Naive thymus-derived CD4-positive, alpha-beta T cell (primary cell): ENCODE measurements at places on chromosomes 1 and 21.

GRCh38 chr1:156259805-156260204, 11.9 kb upstream of the PAQR6 start:
- DNase-seq: no peak

GRCh38 chr1:1900883-1901640, 10.2 kb upstream of the GNB1 start:
- DNase-seq: no peak

DNA sequence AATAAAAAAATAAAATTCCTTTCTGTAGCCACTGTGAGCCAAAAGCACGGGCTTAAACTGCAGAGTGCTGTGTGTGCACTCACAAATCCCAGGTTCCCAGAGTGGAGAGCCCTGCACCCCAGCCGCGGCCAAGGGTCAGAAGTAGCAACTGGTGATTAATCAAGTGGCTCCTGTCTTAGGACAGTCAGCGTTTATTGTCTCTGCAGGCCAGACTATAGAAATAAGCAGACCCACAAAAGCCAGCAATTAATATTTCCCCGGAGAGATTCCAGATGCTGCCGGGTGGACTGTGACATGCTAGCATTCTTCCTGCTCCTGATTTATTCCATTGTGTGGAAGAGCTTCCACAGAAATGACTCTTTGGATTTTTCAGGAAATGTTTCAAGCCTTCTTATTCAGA, 412.2 kb downstream of the KIF26B start:
- DNase-seq: no peak

DNA sequence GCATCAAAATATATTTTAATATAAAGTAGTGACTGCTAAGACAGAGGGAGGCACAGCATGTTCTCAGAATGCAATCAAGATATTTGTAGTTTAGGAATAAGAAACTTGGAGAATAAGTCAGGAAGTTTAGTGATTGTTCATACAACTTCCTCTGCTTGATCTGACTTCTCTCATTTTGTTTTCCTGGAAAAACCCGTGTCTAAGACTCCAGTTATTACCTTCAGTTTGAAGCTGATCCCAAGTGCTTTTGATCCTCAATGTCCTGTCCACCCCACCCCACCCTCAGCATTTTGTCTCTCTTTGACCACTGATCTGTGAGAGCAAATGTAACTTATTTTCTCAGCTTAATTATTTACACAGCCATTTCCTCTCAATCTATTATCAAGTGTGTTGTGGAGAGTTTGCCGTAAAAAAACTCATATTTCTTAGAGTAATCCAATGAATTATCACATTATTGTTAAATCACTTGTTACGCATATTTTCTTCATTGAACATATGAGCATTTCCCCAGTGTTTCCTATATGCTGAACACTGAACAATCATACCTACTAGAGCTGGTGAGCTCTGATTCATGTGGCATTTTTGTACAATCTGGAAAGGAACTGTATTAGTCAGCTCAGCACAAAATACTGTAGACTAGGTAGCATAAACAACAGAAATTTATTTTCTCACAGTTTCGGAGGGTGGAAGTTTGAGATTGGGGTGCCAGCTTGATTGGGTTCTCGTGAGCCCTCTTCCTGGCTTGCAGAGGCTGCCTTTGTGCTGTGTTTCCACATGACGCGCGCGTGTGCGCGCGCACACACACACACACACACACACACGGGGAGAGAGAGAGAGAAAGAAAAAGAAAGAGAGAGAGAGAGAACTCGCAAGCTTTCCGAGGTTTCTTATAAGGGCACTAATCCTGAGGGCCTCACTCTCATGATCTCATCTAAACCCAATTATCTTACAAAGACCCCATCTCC, 65.5 kb upstream of the DPYD start:
- no peak for DNase-seq

DNA sequence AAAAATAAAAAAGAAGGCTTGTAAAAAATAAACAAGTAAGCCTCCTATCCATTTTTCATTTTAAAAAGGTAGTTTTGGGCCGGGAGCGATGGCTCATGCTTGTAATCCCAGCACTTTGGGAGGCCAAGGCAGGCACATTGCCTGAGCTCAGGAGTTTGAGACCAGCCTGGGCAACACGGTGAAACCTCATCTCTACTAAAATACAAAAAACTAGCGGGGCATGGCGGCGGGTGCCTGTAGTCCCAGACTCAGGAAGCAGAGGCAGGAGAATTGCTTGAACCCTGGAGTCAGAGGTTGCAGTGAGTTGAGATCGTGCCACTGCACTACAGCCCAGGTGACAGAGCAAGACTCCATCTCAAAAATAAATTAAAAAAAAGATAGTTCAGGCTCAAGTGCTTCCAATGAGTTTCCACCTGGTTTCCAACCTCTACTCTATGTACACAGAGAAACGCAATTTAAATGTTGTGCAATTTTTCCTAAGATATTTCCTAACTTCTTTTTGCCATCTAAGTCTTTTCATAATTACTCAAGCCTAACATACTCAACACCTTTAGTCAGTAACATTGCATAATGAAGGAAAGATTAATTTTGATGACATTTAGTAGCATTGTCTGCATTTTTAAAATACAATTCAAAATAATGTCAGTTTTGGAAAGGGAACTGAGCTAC, 106.3 kb downstream of the KCNT2 start:
- DNase-seq: no peak

DNA sequence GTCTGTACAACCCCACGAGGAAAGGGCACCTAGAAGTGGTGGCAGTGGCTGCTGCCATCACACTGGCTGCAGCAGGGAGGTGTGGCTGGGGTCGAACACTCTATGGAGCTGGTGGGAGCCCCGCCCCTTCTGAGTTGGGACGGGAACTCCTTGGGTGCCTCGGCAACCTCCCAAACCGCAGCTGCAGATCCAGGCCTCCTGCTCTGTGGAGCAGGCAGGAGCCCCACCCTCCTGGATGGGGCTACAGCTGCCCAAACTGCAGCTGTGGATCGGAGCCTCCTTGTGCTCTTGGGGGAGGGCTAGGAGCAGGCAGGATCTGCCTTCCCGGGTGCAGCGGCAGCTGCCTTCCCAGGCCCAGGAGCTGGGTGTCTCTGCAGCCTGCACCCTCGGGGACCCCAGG, 38.9 kb upstream of the TARDBP start:
- DNase-seq: no peak

DNA sequence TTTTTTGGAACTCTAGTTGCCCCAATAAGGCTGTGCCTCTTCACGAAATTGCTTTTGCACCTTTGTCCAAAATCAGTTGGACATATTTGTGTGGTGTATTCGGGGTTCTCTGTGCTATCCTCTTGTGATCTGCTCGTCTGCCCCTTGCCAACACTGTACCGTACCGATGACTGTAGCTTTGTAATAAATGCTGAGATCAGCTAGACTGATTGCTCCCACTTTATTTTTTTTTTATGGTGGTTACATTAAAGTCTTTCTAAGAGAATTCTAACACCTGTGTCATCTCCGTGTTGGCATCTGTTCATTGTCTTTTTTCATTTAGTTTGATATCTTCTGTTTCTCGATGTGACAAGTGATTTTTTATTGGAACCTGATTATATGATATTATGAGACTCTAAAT, 94.1 kb downstream of the ADARB1 start:
- DNase-seq: no peak

GRCh38 chr1:169711469-169712308, at the start of gene SELL:
Gene SELL, minus strand, starts transcription at chr1:169711620. Its CDS starts 122 bp downstream, at chr1:169711498.
- peak; percentile 77 for DNase-seq

DNA sequence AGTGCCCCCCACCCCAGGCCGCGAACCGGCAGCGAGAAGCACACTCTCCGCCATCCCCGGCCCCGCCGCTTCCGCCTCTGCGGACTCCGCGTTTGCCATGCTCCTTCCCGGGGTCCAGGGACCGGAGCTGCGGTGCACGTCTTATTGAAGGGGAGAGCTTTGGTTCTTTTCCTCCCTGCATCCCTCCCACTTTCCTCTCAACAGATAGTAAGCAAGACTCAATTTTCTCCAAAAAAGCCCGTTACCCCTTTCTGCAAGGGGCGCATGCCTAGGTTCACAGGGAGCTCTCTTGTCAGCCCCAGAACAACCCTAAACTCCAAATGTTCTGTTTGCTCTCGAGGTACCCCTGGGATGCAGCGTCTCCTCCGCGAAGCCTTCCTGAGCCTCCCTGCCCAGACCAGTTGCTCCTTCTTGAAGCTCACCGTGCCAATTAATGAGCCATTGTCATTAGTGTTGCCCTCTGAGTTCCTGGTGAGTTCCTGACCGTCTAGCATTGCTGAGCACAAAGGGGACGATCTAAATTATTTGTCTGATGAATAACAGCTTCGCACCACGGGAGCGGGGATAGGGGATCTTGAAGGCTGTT, 8.1 kb downstream of the FOXD3 start:
- DNase-seq: peak; percentile 13

DNA sequence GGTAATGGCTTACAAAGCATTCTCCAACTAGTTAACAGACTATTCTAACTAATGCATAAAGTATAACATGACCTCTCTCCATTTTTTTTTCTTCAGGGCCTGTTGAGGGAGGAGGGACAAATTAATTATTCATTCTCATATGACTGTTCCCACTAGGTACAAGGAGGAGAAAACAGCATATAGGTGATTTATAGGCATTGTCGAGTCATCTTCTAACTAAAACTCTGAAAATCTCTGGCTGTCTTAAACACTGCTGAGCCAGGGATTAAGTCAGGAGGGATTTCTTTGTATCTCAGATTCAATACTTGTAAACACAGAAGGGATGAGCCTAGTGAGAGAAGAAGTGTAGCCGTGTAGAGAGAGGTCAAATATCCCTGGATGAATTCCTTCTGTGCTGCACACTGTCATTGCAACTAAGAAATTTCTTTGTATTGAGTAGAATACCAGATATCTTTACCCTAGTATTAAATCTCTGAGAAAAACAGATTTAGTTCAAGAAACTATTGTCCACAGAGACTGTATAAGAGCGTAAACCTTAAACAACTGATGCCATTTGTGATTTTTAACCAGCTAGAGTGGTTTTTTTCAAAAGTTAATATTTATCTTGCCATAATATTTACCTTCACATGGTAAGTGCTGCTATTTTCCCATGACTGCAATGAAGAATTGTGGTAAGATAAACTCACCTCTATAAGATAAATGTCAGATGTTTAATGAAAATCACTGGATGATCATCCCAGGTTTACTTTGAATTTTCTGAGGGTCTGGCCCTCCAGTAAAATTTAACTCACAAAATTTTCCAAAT, 465.3 kb downstream of the RWDD3 start:
- no peak for DNase-seq

GRCh38 chr1:209876078-209876800, 48.5 kb downstream of the UTP25 start:
- no peak for DNase-seq

DNA sequence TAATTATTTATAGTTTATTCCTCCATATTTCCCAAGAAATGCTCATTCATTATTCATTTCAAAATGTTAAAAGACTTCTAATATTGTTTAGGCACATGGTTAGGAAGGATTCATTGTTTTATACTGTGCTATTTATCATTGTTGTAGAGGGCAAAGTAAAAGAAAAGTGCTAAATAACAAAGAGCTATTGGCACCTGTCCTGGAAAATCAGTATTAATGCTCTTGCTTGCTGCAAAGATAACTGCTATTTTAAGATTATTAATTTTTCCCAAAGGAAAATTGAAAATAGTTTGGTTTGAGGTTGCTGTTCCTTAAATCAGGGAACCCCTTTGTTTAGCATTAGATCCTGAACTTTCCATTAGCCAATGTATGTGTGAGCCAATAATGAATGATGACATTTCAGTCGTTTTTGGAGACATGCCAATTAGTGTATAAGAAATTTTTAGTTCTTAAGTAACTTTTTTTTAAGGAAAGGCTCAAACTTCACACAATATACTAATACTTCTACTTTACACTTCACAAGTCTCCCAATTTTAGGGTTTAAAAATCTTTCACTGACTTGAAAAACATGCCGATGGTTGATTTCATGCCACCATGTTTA, 39.9 kb downstream of the EPB41 start:
- DNase-seq: no peak
